Activated effector memory CD4-positive, alpha-beta T cell treated with Interleukin-2 at 50 U/mL for 16 hours (primary cell): ENCODE measurements at places on chromosomes 11 and 22.

DNA sequence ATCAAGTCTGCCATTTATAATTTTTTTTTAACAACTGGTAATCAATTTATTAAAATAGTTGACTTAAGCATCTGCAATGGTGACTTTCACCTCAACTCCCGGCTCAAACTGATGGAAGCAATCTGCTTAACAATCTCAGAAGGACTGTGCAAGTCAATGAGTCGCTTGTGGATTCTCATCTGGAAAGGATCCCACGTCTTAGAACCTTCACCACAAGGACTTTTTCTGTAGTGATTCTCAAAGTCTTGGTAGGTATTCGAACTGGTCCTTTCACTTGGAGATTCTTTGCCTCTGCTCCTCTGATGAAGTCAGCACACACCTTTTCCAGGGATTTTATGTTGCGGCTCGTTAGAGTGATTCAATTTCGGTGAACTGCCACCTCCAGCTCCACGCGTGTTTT, 7.3 kb downstream of the RSF1 start:
- DNase-seq, result no peak

DNA sequence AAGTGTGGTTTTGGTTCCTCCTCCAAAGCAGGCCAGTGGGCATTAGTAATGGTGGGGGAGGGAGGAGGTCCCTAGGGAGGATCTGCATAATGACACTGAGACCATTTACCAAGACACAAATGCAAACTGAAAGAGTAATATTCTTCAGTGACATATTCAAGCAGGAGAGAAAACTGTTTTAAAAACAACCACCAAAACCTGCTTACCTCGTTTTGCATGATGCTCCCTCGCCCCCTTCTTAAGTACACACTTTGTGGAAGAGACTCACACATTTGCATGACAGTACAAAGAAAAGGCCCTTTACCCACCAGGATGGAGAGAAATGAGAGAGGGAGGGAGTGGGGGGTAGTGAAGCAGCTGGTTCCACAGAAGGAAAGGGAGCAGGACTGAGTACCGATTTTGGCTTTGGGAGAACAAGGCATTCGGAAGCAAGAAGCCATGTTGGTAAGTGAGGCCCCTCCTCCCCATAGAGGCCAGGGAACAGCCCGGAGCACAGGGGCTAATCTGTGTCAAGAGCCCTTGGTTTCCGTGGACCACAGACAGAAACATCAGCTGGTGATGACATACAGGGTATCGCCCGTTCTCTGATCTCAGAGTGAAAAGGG, 13.0 kb upstream of the OPCML start:
- no peak for DNase-seq

- DNase-seq, result no peak
Measured at GRCh38 chr11:71064702-71065515, 187.5 kb downstream of the SHANK2 start.

- DNase-seq, result no peak
Measured at GRCh38 chr22:47199979-47200272, 437.5 kb downstream of the TBC1D22A start.

- DNase-seq, result no peak
Measured at GRCh38 chr11:63763496-63764339, 4.9 kb downstream of the ZFTA start.

DNA sequence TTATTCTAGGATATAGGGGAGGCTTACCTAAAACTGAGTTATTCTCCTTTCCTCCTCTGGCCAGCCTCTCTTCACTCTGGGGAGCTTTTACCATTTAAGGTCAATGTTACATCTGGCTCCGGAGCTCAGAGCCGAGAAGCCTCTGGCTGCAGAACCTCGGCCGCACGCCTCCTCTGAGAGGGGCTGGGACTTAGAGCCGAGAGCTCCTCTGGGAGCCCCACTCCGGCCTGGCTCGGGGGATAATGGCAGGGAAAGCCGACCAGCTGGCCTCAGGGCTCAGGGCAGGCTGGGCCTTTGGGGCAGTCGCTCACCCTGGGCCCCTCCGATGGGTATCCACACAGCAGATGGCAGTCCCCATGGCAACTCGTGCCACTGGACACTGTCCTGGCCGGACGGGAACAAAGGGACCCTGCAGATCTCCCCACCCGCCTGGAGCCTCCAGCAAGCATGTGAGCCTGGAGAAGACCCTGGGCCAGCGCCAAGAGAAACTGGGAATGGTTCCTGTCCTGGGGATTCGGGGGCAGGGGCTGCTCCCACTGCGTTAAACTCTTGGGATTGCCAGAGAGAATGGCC, at the start of gene IRAG1:
Gene IRAG1 (minus strand): TSS at position 247 of the 573 bp plus-strand sequence. CDS start 153 bp downstream, at position 94.
- DNase-seq, result no peak

- DNase-seq, result no peak
Measured at GRCh38 chr11:65071907-65072630, 11.8 kb downstream of the CDCA5 start.

DNA sequence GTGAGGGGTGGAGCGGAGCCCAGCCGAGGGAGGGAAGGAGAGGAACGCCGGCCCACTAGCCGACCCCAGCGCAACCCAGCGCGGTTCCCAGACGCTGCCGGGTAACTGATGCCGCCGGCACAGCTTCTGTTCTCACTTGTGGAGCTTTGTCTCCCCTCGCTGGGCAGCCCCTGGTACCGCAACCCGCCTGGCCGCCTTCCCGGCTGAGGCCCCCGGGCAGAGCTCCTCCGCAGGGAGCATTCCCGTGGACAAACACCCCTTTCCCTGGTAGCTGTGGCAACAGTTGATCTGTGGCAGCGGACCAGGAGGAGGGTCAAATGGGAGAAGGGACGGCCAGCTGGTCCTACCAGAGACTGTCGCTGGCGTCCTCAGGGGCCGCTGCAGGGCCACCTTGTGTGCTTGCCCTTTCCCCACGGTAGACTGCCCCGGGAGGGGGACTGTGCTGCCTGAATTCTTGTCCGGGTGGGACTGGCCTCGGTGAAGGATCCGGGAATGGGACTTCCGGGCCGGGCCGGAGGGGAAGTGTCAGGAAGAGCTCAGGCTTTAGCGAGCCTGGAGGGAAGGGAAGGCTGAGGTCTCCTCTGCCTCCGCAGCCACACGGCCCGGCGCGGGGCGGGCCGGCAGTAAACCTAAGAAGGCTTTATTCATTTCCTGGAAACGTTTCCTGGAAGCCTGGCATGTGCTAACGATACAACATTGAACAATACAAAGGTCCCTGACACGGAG, 468.0 kb downstream of the OPCML start:
- no peak for DNase-seq

- no peak for DNase-seq
Measured at GRCh38 chr11:131767421-131767820, 397.0 kb downstream of the NTM start.

DNA sequence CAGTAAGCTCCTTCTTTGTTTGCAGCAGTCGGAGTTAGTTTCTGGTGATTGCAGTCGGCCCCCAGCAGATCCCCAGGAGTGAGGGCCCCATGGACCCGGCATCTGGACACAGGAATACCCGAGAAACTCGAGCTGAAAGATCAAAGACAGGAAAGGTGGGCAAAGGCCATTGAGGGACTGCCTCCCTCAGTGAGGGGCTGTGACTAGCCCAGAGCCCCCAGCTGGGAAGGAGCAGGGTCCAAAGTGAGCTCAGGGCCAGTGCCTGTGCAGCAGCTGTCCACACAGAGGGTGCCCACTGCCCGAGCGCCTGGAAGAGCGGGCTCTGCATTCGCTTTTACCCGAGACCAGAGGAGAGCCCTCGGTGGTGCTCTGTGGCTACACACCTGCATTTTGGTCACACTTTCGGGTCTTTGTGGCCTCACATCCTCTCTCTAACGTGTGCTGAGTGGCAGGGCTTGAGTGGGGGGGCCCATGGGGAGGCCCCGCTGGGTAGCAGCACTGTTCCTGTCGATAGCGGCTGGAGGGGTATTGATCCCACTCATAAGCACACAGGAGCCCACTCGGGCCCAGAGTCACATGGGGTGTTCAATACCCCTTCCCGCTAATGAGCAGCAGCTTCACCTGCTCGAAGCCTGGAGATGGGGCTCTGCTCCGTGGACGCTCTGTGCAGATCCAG, 532.9 kb downstream of the TBC1D22A start:
- DNase-seq, result no peak

DNA sequence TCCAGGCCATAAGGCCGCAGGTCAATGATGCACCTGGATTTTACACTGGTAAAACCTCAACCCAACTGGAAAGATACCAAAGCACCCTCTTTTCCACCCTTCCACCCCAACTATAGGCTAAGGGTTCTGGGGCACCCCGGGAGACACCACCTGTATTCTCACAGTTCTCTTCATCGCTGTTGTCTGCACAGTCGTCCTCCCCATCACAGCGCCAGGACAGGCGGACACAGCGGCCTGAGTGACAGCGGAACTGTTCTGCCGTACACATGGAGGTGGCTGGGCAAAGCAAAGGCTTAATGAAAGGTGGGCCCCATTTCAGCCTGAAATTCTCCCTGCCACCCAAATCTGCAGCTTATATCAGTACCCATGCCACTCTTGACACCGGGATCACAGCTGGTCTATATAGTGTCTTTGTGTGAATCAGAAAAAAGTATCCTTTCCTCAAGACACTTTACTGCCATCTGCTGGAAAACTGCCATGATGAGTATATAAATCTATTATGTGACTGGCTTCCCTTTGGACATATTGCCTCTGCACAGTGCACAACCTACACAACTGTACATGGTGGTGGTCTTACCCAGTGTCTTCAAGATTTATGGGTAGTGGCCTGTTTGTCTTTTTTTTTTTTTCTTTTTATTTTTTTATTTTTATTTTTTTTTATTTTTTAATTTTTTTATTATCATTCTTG, 21.5 kb downstream of the LRP4 start:
- DNase-seq, result no peak

DNA sequence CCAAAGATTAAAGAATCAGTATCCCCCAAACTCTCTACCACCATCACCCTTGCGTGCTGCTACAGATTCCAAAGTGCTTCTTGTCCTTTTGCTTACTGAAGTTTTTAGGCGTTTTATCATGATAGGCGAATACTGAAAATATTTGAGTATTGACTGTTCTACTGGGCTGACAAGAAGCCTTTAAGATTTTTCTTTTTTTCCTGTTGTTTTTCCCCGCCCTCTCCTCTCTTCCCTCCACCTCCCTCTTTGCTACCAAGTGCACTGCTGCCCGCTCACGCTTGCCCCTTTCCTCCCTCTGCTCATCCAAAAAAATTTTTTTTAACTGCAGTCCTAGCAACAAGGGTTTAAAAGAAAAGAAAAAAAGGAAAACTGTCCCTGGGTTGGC, 679 bp downstream of the SPCS2 start:
- DNase-seq, result no peak

DNA sequence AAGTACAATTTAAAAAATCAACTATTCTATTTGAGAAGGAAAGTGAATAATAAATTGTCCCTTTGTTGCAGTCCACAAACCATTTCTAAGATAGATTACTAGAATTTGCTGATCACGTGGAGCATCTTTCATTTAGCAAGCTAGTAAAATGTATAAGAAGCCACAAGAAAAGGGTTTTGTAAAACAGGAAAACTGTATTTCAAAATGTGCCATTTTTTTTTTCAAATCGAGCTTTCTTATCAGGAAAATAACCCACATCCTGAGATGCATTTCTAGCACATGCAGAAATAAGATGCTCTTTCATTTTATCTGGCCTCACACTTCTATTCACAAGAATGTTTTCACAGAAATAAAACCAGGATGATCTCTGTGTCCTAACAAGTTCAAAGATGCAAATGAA, 3.2 kb upstream of the PATE3 start:
- DNase-seq, result no peak

- no peak for DNase-seq
Measured at GRCh38 chr11:101091781-101092180, 37.8 kb downstream of the PGR start.

DNA sequence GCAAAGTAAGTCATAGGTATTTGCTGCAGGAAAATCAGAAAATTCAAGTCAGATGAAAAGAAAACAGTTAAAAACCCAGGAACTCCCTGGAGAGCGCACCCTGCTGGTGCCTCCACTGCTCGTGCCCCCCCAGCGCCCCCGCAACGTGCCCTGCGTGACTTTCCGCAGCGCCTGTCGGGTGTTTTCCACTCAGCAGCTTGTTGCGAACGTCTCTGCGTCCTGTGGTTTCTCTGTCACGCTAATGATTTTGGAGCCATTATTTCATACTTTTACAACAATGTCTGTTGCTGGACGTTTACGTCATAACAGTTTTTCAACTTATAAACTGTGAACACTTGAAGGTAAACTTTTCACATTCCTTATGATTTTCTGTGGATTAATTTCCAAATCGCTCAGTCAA, 5.0 kb downstream of the CRELD2 start:
- no peak for DNase-seq

GRCh38 chr22:39292031-39292462, 27.4 kb downstream of the RPL3 start:
- no peak for DNase-seq

DNA sequence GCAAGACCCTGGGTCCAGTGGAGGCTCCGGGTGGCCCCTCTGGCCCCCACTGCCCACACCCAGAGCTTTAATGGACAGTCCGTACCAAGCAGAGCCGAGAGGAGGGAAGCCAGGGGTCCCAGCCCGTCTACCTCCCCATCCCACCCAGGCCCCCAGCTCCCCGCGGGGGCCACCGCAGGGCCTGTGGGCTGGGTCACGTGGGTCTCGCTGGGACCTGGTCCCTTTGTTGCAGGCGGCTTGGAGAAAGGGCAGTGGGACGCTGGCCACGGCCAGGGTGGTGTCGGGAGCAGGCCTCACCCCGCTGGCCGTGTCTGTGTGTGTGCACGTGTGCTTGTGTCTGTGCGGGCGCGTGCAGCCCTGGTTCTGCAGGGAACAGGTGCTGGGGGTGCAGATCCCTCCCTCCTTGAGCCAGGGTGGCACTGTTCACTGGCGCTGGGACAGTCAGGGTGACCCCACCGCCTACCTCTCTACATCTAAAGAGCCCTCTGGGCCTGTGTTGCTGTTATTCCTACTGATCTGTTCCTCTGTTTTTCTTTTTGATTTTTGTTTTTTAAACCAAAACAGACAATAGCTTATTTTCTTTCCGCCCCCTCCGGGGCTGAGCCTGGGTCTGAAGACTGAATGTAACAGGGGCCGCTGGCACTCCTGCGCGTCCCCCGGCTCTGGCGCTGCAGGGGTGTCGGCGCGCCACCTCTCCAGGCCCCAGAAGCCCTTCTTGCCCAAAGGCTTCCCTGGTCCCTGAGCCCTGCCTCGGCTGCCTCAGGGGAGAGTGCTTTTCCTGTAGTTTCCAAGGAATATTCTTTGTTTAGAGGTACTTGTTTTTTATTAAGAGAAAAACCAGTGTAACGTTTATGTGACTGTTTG, 20.1 kb upstream of the TMEM191C start:
- DNase-seq, result no peak

- no peak for DNase-seq
Measured at GRCh38 chr22:36252754-36253522, at the start of gene APOL1. TSS of gene APOL1 (plus strand) at chr22:36253133. CDS start at chr22:36254956, 1,823 bp downstream.

DNA sequence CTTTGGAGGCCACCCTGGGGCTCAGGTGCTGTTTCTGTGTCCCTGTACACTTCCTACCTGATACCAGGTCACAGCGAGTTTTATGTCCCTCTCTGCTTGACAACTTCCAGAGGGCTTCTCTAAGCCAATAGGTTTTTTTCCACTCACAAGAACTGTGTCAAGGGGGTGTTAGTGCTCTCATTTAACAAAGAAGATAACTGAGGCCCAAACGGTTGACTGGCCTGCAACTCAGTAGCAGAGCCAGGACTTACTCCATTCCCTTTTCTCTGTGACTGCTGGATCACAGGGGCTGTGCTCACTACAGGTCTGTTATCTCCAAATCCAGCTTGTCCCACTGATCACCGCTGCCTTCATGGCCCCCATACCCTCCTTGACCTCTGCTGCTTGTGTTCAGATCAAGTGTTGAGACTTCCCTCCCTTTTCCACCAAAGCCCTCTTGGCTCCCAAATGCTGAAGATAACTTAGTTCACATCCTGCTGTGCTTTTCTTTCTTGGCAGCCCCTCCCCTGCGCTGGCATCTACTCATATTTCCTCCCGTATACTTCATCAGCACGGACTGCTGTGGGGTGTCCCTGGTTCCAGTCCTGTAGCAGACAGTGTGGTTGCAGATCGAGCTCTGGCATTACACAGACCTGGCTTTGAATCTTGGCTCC, 41.3 kb downstream of the POU2F3 start:
- no peak for DNase-seq
